ENCODE measurements at places on chromosomes 12 and 14.

- DNase-seq: no peak
Measured at GRCh38 chr14:94541234-94541975, 19.8 kb upstream of the SERPINA4 start.

DNA sequence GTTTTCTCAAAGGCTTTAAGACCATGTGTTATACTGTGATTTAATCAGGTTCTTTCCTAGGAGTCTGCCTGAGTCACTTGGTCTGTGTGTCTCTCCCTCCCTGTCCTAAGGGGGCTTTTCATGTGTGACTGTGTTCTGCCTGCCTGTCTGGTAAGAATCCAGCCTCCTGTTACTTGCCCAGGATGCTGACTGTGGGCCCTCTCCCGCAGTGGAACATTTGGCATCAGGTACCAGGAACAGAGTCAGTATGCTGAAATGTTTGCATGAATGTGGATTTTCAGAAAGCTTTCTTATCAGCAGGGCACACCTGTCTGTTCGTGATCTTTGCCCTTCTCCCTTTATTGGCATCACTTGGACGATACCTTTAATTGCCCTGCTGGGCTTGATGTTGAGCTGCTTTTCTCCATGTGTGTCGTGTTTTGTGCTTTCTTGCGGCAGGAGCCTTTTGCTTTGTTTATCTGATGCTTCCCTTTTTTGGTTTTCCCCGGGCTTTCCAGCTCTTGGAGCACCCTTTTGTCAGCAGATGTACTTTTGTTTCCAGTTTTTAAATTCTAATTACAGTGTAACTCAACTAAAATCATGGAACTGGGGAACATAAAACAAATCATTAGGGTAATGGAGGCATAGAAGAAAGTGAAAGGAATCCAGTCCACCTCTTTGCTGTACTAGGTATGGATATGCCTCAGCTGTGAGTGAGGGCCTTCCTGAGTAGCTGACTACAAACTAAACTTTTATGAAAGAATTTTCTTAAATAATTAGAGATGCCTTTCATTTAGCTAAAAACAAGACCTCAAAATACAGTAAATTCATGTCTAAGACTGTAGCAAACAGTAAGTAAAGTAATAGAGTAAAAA, 72.5 kb downstream of the TRAF3 start:
- DNase-seq: no peak

GRCh38 chr14:75648066-75648838, 12.4 kb downstream of the ERG28 start:
- no peak for DNase-seq

DNA sequence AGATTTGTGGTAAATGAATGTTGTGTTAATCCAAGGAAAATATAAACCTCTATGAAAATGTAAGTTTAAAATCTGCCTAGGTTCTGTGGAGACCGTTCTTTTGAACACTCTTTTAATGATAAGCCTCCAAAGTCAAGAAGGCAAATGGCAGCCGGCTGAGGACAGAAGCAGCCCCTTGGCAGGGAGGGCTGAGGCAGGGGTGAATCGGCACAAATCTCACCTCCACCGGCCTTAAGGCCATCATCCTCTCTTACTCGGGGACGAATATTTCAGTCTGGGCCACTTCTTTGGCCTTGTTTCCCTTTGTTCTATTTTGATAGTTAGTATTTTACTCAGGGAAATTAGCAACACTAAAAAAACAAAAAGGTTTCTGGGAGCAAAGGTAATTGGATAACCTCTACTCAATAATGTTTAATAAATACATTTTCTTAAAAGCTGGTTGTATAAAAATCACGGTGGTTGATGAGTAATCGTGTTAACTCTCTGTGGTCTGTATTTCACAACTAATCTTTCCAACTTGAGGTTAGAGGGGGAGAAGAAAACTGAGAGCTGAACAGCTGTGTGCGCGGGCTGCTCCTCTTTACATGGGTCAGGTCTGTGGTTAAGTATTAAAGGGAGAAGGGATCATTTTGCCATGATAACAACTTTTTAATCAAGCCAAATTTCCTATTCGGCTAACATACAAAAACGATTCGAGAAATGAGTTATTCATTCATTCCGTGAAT, 18.6 kb downstream of the LGMN start:
- no peak for DNase-seq

GRCh38 chr14:100312877-100313400, 6.7 kb upstream of the SLC25A29 start:
- DNase-seq: no peak

DNA sequence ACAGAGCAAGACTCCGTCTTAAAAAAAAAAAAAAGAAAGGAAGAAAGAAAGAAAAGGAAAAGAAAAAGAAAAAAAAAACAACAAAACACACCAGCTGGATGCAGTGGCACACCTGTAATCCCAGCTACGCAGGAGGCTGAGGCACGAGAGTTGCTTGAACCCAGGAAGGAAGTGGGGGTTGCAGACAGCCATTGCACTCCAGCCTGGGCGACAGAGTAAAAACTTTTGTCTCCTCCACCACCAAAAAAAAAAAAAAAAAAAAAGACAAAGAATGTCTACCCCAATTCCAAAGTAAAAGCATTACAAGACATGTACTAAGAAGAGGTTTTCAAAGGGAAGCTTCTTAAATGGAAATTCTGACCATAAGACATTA, 53.4 kb downstream of the HNRNPC start:
- DNase-seq: no peak

GRCh38 chr14:55802986-55803872, 223.2 kb downstream of the KTN1 start:
- no peak for DNase-seq

Measured in cortex of kidney (tissue), 1 donor.